Activated CD4-positive, alpha-beta T cell treated with anti-CD3 and anti-CD28 coated beads for 48 hours (primary cell): ENCODE measurements at places on chromosomes 2 and 18.
A peak's percentile ranks its signal among the peaks of the same experiment; 100 is the strongest.

DNA sequence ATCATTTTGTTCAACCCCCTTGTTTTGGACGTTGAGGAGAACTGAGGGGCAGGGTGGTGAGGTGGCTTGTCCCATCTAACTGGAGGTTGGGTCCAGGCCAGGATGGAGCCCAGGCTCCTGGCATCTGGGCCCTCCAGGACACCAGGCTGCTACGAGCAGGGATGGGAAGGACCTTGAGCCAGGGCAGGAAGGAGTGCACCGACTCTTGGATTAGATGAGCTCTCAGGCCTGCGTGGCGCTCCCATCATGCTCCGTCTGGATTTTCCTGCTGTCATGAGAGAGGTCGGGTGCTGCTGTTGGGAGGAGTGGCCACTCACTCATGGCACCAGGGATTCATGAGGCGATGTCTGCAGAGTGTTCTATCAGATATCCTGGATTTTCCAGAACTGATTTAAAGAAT, 18.3 kb upstream of the ALLC start:
- no peak for DNase-seq

DNA sequence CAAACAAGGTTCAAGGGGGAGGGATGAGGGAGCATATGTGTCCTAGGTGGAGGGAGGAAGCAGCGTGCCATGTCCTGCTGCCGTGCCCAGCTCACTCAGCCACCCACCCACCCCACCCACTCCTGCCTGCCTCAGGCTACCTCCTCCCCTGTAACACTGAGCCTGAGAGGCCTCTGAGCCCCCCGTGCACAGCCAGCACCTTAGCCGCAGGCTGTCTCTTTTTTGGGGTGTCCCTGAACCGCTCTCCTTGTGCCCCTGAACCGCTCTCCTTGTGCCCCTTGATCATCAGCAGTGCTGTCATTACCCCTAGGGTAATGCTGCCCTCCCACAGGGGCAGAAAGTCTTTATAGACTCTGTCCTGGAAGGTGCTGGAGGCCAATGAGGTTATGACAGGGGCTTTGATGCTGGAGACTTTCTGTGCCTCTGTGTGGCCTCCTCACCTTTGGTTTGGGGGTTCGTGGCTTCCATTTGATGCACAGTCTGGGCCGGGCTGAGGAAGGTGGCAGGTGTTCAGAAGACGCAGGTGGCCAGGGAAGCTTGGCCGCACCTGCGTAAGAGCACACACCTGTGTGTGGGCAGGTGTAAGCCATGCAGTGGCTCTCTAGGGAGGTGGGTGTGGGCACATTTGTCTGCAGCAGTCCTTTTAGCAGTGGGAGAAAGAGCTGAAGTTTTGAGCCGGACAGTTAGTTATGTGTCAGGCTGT, 140.0 kb downstream of the SEPTIN10 start:
- DNase-seq: no peak

DNA sequence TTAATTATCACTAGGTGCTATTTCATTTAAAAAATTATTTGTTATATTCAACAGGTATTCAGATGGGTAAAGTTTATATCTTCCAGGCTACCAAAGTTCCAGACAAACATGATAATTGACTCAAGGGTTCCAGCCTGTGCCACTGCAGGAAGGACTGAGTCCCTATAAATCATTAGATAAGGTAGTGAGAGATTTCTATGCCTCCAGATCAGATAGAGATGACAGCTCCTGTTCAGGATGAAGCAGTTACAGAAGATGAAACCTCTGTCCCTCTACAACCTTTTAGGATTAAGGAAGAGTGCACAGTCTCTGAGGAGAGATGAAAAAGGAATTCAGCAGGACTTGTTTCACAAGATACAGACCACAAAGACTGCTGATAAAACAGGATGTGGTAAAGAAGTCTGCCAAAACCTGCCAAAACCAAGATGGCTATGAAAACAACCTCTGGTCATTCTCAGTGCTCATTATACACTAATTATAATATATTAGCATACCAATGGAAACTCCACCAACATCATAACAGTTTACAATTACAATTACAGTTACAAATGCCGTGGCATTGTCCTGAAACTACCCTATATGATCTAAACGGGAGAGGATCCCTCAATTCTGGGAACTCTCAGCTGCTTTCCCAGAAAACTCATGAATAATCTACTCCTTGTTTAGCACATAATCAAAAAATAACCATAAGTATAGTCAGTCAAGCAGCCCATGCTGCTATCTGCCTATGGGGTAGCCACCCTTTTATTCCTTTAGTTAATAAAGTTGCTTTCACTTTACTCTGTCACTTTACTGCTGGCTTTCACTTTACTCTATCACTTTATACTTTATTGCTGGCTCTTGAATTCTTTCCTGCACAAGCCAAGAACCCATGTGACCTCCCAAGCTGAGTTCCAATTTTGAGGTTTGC, 288.5 kb downstream of the PDE11A start:
- DNase-seq: no peak

GRCh38 chr18:32802591-32803451, 30.0 kb upstream of the KLHL14 start:
- no peak for DNase-seq

DNA sequence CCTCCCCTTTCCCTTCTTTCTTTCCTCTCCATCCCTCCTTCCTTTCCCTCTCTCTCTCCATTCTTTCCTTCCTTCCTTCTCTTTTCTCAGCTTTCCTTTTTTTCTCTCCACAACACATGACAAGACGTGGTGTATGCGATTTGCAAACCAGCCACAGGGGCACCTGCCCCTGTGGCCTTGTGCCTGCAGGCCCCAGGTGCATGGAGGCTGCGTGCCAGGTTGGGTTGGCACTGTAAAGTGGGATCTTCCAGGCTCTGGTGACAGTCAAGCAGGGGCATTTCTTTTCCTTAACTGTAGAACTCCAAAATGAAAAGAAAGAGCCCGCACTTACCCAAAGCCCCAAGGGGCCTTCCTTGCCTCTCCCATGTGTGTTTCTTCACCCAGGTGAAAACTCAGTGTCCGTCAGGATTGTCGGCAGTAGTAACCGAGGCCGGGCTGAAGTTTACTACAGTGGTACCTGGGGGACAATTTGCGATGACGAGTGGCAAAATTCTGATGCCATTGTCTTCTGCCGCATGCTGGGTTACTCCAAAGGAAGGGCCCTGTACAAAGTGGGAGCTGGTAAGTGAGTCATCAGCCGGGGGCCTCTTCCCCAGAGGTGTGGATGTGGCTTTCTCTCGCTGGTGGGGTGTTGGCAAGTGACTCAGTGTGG, 50.9 kb downstream of the MARCO start:
- DNase-seq: peak; percentile 32

DNA sequence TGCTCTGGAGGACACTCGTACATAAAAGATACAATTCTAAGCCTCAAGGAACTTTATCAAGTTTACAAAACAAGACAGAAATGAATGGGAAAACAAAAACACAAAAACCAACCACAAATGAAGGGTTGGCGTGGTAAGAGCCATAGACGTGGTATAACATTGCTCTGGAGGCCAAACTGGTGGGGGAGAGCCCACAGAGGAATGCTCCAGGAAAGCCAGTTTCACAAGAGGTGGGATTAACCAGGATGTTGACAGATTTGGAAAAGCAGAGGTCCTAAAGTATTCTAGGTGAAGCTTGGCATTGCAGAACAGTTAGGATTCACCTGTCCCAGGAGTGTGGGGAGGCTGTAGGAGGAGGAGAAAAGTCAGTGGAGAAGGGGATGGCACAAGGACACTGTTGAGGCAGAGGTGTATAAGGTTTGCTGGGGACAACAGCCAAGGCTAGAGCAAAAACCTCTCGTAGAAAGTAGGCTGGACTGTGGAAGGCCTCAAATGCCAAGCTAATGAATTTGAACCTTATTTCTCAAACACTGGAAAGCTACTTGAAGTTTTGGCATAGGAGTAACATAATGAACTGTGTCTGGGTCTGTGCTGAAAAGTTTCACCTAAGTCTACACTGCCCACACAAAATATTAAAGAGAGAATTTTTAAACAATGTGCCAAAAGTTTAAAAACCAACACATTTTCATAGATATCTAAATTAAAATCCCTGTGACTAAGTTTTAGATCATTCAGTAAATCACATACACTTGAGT, 135.1 kb downstream of the THADA start:
- DNase-seq: no peak

DNA sequence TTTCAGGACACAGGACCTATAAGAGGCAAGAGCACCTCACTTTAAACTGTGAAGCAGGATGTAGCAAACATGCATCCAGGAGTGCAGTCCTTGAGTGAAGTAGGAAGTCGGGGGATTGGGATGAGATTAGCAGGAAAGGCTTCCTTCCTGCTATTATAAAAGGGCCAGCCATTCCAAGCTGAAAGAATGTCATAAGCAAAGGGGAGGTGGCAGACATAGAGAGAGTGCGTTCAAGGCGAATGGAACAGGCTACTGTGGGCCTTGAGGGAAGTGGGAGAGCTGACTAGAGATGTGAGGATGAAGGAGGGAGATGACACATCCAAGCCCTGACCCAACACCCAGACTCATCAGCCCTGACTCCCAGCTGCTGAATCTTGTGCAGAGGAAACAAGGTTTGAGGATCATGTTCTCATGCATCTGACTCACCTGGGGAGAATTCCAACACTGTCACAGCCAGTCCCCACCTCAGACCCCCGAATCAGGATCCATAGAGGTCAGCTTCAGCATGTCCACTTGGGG, 63.9 kb downstream of the GYPC start:
- DNase-seq: no peak

DNA sequence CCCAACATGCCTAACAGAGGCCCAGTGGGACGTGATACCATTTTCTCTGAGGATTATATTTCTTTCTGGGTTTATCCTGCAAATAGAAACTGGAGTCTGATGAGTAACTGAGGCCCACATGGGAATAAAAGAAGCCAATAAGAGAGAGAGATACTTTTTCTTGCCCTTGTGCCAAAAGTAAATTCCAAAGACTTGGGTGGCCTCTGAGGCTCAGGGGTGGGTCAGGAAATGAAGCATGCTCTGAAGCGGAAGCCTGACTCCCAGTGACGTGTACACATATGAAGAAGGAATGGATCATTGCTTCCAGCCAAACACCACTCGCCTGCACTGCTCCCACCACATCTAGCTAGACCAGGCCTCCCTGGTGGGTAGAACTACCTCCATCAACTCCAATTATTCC, 273.6 kb upstream of the NCKAP5 start:
- no peak for DNase-seq

DNA sequence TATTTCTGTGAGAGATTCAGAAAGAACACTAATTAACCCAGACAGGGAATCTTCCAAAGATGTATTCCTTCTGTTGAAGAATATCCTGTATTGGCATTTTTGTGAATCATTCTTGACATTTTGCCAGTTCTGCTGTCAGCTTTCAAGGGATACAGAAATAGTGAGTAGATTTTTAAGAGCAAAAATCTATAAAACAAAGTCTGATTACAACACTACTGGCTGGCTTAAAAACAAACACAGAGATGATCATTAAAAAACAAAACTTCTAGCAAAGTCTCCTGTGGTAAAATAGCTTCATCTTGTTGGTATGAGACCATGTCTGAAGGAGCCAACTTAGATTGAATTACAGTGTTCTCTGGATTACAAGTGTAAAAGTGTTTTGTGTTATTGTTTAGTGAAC, 866.3 kb upstream of the KLHL29 start:
- DNase-seq: no peak

DNA sequence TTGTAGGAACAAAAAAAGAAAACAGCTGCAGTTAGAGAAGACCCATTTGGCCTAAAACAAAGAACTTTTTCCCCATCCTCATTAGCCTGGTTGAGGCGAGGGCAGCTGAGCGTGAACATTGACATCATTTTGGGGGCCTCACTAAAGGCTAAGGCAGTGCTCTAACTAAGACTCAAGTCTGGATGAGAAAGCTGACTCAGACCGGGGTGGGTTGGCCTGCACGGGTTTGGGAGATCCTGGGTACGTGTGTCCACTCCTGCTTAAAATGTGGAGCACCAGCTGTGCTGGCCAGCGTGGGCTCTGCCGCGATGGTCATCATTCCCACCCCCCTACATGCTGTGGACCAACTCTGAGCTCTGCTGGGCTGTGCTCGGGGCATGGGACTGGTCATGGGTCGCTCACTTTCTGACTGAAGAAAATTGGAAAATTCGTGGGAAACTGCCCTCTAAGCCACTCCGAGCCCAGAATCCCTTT, 86.0 kb upstream of the TMEM247 start:
- no peak for DNase-seq

GRCh38 chr2:213259266-213259665, 25.0 kb upstream of the SPAG16 start:
- DNase-seq: no peak

GRCh38 chr2:140504601-140505000, 1626.2 kb downstream of the LRP1B start:
- no peak for DNase-seq

GRCh38 chr2:22491442-22491841, 893.5 kb upstream of the KLHL29 start:
- DNase-seq: no peak

DNA sequence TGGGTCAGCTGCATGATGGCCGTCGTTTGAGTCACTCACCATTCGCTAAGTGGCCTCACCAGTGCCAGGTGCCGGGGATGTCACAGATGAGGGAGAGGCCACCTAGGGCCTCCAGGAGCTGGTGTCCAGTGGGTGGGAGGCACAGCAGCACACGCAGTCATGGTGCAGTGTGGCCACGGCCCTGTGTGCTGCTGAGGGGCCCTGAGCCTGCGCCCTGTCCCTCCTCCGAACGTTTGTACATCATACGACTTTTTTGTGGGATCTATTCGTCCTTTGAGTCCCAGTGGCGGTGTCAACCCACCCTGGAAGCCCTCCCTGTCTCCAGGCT, 30.1 kb upstream of the ODC1 start:
- no peak for DNase-seq

GRCh38 chr2:11100976-11101375, 54.3 kb upstream of the SLC66A3 start:
- DNase-seq: no peak

GRCh38 chr2:144572977-144573376, 53.1 kb upstream of the ZEB2 start:
- DNase-seq: no peak

- DNase-seq: peak; percentile 68
Measured at GRCh38 chr2:20365249-20365817, 14.7 kb upstream of the PUM2 start.

- DNase-seq: no peak
Measured at GRCh38 chr18:395456-396250, 104.8 kb downstream of the COLEC12 start.

- DNase-seq: no peak
Measured at GRCh38 chr2:20620696-20621365, 30.1 kb downstream of the HS1BP3 start.

GRCh38 chr2:184532551-184532950, 65.8 kb upstream of the ZNF804A start:
- DNase-seq: no peak
